ENCODE measurements at places on chromosomes 3 and 15.

GRCh38 chr3:179318876-179319275 is 4.0 kb upstream of the ZNF639 start:
- no peak for DNase-seq

- no peak for DNase-seq
Observed at GRCh38 chr3:73674280-73674679, 49.5 kb upstream of the PDZRN3 start.

- DNase-seq: peak; percentile 80
Observed at GRCh38 chr15:82298520-82298919, 35.9 kb downstream of the SAXO2 start.

GRCh38 chr15:78392430-78392829 is 45.6 kb upstream of the IREB2 start:
- no peak for DNase-seq

DNA sequence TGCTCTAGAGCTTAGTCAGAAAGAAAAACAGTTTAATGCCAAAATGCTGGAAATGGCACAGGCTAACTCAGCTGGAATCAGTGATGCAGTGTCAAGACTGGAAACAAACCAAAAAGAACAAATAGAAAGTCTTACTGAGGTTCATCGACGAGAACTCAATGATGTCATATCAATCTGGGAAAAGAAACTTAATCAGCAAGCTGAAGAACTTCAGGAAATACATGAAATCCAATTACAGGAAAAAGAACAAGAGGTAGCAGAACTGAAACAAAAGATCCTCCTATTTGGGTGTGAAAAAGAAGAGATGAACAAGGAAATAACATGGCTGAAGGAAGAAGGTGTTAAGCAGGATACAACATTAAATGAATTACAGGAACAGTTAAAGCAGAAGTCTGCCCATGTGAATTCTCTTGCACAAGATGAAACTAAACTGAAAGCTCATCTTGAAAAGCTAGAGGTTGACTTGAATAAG is 150.5 kb upstream of the LRRFIP2 start:
- DNase-seq: no peak

GRCh38 chr15:87902772-87903426 is 353.6 kb downstream of the NTRK3 start:
- no peak for DNase-seq

DNA sequence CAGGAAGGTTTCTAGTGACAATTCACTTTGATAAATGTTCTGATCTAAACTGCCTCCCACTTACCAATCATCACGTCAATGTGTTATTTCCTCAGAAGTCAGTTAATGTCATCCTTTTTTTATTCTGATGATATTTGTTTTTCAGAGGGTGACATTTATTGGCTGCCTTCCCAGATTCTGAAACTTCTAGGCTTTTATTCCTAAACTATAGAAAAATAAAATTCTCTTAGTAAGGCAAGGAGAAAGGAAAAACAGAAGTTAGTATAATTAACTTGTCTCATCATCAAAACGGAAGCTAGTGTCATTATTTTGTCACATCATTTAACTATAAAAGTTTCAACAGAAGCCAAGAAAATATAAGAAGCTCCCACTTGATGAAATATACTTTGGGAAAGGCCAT is 100.0 kb upstream of the C3orf80 start:
- no peak for DNase-seq

- no peak for DNase-seq
Observed at GRCh38 chr3:179450901-179451264, 387 bp downstream of the GNB4 start.

DNA sequence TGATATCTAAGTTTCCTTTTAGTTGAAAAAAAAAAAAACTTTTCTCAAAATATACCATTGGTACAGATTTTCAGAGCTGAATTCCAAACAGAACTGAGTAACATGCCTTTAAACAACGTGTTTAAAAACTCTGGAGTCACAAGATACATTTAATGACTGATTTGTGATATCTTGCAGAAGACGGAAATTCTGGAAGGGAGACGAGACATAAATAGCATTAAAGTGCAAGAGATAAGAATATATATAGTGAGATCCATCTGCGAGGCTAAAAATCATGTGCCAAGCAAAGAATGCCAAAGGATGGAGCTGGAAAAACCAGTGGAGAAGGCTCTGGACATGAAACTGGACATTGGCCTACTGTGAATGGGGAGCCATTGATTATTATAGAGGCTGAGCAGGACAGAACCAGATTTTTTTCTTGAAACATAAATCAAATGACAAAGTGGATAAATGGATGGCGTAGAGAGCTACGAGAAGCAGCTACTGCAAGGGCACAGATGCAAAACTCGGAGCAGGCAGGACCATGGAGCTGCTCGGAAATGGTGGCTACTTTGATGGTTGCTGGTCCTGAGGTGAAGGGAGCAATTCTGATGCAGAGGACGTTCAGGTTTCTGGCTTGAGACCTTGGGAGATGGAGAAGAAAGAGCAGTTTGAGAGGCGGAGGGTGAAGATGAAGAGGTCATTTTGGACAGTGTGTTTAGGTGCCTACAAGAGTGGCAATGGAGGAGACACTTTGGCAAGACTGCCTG is 88.8 kb downstream of the CPN2 start:
- no peak for DNase-seq

DNA sequence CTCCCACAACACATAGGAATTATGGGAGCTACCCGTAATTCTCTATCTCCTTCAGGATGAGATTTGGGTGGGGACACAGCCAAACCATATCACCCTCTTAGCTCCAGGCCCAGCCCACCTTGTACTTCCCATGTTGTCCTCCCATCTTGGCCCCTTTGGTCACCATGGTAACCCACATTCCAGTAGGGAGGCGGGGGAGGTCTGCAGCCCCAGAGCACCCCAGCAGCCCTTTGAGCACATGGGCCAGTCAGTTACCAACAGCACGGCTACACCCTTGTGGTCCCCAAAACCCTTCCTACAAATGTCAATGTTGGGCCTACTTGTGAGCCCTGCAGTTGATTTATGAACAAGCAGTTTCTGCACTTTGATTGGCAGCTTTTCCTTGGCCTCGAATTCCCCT is 84.5 kb downstream of the LRRK1 start:
- DNase-seq: no peak

- DNase-seq: no peak
Observed at GRCh38 chr3:134366221-134366927, 7.9 kb downstream of the AMOTL2 start.

DNA sequence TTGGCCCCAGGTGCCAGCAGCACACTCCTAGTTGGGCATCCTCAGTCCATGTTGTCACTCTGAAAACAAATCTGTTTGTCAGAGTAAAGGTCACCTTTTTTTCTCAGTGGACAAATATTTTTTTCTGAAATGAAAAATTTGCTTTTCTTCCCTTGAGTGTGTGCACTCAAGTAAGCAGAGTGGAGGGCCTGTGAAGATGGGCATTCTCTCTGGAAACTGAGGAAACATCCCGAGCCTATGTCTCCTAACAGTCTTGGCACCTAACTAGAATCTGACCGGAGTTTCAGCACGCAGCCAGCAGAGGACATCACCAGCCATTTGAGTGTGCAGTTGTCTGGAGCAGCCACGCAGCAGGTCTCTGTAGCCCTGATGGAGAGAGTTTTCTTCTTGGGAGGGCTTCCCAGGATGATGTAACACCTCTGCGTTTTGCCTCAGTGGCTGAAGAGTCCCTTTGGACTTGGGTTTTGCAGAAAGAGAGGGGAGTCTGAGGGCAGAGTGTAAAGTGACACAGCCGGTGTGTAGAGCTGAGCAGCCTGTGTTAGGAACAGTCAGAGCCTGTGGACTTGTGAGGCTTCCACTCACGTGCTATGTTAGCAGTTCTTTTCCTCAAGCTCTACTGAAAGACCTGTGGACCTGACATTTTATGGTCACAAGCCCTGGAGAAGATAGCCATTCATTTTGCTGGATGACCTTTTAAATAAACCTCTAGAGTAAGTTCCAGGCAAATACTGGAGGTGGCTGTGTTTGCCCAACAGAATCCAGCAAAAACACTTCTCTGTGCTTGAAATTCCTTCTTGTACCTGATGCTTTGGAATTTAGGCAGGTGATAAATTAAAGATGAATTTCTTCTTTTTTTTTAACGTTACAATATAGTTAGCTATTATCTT is 51.6 kb downstream of the ABHD2 start:
- no peak for DNase-seq

- DNase-seq: peak; percentile 18
Observed at GRCh38 chr15:85793641-85794597, 806 bp downstream of the KLHL25 start.

GRCh38 chr3:125042725-125043406 is 12.9 kb downstream of the HEG1 start:
- DNase-seq: no peak
